ENCODE measurements at places on chromosomes 12 and 14.

- DNase-seq = no peak
Measured at GRCh38 chr12:40336573-40337199, 111.9 kb downstream of the LRRK2 start.

GRCh38 chr12:124536641-124537040 is 30.8 kb downstream of the NCOR2 start:
- no peak for DNase-seq

DNA sequence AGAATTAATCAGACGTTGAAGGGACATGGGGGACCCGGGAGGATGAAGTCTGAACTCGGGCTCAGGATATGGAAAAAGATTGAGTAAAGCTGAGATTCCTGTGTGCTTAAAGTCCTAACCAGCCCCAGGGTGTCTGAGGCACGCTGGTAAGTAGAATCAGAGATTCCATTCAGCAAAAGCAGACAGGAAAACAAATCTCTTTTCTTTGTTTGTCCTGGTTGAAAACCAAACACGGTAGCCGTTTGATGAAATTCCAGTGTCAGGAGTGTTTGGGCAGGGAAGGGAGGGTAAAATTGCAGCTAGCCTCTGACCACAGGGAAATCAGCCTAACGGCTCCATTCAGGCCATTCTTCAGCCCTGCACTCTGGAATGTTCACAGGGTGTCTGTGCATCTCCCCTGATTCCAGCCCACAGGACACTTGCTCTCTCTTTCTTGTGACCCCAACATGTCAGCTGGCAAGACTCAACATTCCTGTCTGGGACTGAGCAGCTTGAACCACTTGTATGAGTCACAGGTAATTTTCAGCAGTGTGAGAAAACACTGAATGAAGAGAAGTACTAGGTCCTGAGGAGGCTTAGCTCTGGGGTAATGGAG is 31.0 kb downstream of the NINJ2 start:
- DNase-seq = no peak

DNA sequence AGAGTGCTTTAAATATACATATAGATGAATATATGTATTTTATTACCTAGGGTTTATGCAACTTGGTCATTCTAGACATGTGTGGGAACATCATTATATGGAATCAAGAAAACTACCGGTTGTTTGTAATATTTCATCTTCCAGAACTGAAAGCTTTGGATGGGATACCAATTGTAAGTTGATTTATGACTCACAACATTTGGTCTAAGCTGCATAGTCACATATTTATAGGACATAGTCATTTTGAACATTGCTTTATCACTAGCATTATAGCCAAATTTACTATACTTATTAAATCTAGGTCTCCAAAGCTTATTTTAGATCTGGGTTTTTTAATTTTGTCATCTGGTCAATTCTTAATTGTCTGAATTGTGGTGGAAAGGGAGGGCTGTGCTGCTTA is 83.7 kb upstream of the PCNX4 start:
- no peak for DNase-seq

DNA sequence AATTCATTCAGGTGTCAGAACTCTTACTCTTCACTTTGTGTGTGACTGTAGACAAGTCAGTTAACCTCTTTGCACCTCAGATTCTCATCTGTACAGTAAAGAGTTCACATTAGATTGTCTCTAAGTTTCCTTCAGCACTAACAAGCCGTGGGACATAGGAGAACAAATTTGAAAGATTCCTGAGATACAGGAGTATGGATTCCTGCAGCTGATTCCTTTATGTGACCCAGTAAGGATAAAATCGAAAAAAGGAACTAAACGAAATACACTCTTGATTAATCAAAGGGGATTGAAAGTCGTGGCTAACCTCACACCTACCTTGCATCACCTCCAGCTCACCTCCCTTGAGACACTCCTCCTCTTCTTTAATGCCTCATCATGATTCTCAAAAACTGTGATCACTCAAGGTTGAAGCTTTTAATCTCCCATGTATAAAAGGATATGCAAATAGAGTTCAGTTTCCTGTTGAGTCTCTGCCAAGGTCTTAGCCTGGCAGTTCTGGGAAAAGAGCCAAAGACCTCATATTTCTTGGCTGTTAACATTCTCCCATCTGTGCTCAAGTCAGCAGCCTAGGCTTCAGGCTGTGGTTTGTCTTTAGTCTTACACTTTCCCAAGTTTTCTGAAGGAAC is 156.6 kb downstream of the DAD1 start:
- DNase-seq = no peak

GRCh38 chr12:85979641-85980040 is 105.5 kb downstream of the NTS start:
- no peak for DNase-seq

DNA sequence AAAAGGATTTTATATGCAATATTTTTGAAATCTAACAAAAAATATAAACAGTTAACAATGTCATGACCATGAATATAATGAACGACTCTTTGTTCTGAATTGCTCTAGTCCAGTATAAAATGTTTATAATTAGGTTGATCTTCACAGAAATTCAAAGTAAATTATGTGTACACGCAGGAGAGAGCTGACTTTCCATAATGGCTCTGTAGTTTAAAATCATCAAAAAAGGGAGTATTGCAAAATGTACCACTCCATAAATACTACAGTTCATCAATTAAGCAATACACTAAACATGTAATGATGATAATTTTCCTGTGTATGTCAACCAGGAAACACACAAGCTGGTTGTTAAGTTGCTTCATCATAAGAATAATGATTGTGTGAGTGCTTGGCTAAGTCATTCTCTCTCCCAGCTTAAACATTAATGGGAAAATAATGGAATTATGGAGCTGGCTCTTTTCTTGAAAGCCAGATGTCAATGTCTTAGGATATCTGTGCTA is 189.5 kb upstream of the PLEKHG7 start:
- DNase-seq = no peak

DNA sequence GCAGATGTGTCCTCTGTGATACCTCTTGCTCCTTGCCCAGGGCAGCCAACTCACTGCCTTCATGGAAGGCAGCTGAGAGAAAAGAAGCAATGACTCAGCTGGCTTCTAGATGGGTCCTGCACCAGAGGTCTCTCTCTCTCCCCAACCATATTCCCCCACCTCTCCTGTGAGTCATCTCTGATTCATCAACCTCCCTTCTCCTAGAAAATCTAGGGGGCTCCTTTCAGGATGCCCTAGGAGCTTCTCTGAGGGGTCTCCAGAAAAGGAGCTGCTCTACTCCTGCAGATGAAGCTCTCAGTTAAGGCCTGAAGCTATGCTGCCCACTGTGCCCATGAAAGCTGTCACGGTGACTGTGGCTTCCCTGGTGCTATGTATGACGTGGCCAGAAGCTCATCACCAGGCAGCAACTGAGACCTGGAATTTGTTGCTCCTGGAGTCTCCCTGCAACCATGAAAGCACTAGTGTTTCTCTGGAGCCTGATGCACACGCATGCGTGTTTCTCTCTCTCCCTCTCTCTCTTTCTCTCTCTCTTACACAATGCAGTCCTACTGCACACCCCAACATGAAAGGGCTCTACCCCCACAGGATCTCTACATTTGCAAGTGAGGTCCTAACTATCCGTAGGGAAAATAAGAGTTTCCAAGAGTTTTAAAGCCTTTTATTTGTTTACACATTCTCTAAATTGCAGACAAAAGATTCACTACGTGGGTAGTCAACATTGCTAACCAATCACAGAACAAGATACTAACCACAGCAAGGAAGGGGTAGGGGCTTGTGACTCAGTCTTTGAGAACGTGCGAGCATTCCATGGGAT is 285.3 kb downstream of the DPF3 start:
- no peak for DNase-seq

GRCh38 chr14:56198438-56198837 is 80.2 kb downstream of the PELI2 start:
- DNase-seq = no peak

DNA sequence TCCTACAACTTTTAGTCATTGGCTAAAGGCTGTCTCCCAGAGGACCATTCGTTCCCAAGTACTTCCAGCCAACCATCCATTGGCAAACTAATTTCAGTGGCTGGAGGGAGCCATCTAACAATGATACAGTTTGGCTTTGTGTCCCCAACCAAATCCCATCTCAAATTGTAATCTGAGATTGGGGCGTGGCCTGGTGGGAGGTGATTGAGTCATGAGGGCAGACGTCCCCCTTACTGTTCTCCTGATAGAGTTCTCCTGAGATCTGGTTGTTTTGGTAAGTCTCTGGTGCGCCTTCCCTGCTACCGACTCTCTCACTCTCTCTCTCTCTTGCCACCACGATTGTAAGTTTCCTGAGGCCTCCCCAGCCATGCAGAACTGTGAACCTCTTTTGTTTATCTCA is 99.7 kb upstream of the FUT8 start:
- DNase-seq = no peak

Data from stimulated activated CD4-positive, alpha-beta T cell treated with anti-CD3 and anti-CD28 coated beads, TNF-alpha, amount 100 ng/mL, for 1 hour (primary cell).